ENCODE measurements at places on chromosomes 16 and 17. TPM values are rescaled to one million over a fixed set of nuclear protein-coding genes. Genes with fewer than 3 reads are reported as not detected.

GRCh38 chr16:53495325-53495724, 7.7 kb downstream of the AKTIP start:
- no peak for DNase-seq

DNA sequence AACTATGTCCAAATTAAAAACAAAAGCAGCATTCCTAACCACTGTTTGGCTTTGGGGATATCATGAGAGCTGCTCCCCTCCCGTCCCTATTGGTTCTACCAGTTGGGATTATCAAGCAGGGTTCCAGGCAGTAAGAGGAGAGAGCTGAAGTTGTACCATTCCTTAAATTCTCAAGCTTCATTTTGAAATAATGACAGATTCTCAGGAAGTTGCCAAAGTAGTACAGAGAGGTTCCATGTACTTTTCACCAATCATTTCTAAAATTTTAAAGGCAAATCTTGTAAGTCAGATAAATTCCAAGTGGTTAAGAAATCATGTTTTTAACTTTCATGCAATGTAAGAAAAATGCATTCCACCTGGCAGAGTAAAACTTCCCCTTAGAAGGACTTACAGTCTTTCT, 36.9 kb downstream of the TEX2 start:
- DNase-seq = no peak

- no peak for DNase-seq
Observed at GRCh38 chr16:72760581-72760980, 287.3 kb downstream of the ZFHX3 start.

DNA sequence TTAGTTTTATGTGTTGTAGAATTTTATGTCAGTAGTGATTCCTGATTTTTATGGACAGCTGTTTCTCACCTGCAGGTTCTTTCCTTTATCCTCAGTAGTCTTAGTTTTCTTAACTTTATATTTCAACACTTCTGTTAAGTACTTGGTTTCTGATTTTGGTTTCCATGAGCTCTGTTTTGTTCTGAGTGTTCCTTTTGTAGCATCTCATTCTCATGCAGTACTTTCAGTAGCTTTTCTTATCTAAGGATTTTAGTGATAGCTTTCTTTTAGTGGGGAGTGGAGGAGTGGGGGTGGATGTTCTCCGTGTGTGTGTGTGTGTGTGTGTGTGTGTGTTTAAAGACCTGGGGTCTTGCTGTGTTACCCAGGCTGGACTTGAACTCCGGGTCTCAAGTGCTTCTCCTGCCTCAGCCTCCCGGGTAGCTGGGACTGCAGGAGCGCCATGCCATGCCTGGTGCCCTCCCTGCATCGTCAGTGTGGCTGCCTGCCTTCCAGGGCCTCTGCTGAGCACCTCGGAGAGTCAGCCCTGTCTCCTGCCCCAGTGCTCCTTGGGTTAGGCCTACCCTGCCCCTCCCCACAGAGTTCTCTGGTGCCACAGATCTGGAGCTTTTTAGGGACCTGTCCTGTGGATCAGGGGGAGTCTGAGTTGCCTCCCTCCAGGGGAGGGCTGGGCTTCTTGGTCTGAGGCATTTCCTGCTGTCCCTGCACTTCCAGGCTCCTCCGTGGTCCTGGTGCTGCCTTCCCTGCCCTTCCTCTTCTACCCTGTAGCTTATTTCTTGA, 4.3 kb upstream of the ZNF750 start:
- DNase-seq = no peak

GRCh38 chr17:27954548-27955495, 61.7 kb upstream of the LYRM9 start:
- no peak for DNase-seq

- no peak for DNase-seq
Observed at GRCh38 chr16:70746708-70747424, 54.1 kb downstream of the VAC14 start.

DNA sequence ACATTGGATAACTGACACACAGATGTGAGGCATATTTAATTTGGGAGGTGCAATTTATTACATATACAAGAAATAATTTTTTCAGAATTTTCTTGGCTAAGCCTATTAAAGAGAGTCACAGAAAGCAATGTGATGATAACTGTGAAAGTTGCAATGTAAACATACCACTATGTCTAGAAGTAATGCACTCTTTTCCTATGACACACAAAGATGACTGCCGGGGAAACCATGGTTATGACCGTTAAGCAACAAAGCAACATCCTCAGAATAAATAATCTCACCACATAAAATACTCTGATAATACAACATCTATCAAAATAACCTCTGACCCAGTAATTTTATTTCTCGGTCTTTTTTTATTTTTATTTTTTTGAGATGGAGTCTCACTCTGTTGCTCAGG, 10.5 kb upstream of the QRICH2 start:
- DNase-seq = no peak

DNA sequence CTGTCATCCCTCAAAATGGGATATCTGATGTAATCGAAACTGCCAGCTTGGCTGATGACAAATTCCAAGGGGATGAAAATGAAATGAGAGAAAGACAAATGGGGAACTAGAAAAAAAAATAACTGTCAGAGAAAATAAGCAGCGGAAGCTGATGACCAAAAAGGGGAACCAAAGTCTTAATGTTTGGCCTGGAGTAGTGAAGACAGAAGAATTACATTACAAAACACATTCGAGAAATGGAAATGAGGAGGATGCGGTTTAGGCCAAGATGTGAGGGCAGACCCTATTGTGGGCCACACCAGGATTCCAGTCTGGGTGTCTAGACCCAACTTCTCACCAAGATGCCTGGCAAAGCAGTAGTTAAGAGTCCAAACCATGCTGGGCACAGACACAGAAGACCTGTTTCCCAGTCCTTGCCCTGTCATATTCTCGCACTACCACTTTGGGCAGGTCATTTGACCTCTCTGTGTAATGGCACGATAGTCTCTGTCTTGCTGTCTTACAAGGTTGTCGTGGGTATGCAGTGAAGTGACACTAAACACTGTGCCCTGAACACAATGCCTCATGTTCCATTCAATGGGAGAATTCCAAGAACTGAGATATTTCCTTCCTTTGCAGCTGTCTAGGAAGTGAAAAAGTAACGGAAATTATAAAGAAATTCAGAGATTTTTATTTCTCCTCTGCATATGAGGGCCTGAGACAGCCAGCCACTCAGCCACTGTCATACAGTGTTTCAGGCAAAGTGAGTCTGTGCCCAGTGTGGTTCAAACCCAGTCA, 12.3 kb upstream of the CCL2 start:
- no peak for DNase-seq

- DNase-seq = no peak
Observed at GRCh38 chr17:9938764-9939163, 33.7 kb upstream of the RCVRN start.

DNA sequence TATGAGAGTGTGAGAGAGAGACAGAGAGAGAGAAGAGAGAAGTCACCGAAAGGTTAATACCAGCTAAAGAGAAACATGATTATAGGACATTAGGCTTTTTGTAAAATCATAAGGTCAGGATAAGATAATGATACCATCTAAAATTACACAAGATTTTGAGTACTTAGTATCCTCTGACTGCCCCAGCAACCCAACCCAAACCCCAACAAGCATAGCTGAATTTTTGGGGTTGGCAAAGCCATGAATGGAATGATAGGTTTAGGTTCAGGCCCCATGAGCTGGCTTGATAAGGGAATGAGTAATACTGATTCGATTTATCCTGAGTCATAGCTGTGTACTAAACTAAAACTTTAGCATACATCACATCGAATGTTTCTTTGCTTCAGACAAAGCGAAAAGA, 259.5 kb downstream of the IRX3 start:
- no peak for DNase-seq

GRCh38 chr17:65557349-65558310, 3.8 kb downstream of the AXIN2 start:
- no peak for DNase-seq

- DNase-seq = no peak
Observed at GRCh38 chr16:76459111-76459510, 181.9 kb downstream of the CNTNAP4 start.

GRCh38 chr16:73364413-73364812, 316.5 kb upstream of the ZFHX3 start:
- no peak for DNase-seq

DNA sequence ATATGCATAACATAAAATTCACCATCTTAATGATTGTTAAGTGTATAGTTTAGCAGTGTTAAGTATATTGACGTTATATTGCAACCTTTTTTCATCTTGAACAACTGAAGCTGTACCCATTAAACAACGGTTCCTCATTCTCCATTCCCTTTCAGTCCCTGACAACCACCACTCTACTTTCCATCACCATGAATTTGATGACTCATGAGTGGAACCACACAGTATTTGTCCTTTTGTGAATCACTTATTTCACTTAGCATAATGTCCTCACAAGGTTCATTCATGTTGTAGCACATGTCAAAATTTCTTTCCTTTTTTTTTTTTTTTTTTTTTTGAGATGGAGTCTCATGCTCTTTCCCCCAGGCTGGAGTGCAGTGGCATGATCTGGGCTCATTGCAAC, 46.0 kb downstream of the HOXB1 start:
- DNase-seq = no peak

DNA sequence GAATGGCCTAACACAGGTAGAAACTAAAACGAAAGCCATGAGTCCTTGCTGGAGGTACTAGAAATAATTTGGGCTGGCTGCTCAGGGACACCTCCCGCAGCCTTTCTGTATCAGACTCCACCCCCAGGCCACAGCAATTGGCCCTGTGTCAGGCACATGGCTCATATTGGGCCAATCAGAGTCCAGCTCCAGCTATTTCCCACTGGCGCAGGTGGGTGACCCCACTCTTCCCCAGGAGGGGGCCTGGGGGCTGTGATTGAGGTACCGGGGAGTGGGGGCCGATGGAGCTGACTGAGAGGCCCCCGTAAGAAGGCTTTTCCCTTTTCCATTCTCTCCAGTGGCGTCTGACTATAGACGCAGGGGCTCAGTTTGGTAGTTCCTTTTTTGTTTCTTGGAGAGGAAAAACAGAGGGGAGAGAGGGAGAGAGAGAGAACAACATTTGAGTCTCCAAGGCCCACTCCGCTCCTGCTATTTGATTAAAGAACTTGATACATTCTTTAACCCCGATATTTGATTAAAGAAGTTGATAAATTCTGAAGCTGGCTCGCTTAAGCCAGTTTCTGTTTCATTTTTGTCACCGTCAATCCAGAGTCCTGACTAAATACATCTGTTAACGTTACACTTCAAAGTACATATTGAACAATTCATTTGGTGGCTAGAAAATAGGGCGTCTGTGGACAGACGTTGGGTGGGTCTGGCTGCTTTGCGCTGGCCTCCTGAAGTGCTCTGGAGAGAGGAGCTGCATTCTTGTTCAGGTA, 26.3 kb downstream of the FOXL1 start:
- no peak for DNase-seq

Gene KRTAP1-5
- not detected for polyA plus RNA-seq

Gene STH
- not detected for polyA plus RNA-seq

Gene SEC14L1
- 102 TPM for polyA plus RNA-seq

Gene G6PC1
- polyA plus RNA-seq = 5.4 TPM

Gene SLC35G6
- 0.22 TPM for polyA plus RNA-seq

Gene MFAP4
- polyA plus RNA-seq = 214 TPM

Gene SCARF1
- 7.5 TPM for polyA plus RNA-seq

Gene GJC1
- 20.9 TPM for polyA plus RNA-seq

Gene TMEM114
- polyA plus RNA-seq = 0.23 TPM

Gene FGF11
- 6.0 TPM for polyA plus RNA-seq

Gene BICDL2
- polyA plus RNA-seq = 3.5 TPM

Gene CFAP119
- polyA plus RNA-seq = 7.7 TPM

Gene GAST
- not detected for polyA plus RNA-seq

Gene NTN1
- 4.2 TPM for polyA plus RNA-seq
